ENCODE measurements at places on chromosomes 7 and 10.

GRCh38 chr7:149635561-149636329 lies 137.6 kb downstream of the ZNF467 start:
- no peak for DNase-seq

GRCh38 chr7:46832136-46832535 lies 749.8 kb downstream of the TNS3 start:
- no peak for DNase-seq

DNA sequence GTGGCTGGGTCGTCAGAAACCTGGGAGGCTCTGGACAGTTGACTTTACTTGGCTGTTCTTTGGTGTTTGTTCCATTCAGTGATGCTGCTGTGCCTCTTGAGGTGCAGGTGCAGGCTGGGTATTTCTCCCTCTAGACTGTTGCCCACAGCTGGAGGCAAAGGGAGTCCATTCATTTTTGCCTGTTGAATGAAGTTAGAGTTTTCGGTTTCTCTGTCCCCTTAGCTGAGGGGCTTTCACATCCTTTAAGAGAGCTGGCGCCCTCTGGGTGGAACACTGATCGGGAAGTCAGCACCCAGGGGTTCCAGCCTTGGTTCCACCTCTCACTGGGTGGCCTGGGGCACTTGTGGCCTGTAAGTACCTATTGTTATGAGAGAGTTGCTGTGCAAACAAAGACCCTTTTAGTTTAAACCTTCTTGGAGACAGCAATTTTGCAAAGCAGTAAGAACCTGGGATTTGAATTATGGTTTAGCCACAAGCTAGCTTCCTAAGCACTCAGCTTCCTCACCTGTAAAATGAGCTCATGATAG lies 67.2 kb downstream of the GRK5 start:
- no peak for DNase-seq

DNA sequence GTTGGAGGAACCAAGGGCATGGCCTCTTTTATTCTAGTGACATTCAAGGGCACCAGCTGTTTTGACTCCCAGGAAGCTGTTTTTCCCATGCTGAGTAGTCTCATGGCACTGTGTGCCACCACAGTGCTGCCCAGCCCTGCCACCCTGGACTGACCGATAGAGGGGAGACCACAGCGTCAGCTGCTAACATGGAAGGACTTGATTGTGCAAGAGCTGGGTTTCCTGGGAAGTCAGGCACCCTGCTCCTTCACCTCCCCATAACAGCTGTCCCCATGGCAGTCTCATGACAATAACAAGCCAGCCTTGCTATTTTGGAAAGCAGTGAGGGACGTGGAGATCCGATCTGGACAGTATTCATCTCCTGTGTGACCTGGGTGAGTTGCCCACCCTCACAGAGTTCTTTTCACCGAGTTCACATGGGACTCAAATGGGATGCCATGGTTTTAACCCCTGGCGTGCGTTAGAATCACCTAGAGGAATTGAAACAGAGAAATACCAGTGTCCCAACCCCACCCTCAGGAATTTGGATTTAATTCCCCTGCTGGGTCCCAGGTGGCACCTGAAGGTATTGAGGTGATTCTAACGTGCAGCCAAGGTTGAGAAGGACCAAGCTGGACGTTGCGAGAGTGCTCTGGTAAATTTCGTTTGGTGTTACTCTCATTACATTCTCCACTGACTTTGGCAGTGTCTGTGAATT lies 174.8 kb downstream of the CELF2 start:
- DNase-seq = no peak

DNA sequence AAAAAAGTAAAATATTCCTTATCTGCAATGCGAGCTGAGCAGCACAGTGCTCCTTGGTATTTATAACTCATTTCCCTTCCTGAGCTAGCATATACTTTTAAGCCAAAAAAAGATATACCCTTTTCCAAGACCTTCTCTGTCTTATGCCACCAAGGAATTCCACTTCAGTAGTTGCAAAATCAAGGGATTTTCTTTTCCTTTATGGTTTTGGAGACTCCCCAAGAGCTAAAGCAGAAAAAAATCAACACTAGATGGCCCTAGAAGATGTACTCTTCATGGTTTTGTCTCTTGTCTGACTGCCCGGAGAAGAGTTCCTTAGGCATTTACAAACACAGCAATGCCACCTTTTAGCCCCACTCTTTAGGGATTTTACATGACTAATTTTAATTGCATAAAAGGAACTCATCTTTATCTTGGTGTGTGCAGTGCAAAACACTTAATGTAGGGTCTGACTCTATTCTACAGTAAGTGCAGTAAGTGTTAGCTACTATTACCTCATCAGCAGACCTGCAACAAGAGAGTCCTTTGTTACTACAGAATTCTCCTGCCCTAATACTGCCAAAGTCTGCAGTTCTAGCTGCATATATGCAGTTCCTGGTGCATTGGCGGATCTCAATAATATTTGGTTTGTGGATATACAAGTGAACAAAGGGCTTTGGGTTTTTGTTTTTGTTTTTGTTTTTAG lies 443.3 kb downstream of the GFRA1 start:
- DNase-seq = peak; percentile 67

DNA sequence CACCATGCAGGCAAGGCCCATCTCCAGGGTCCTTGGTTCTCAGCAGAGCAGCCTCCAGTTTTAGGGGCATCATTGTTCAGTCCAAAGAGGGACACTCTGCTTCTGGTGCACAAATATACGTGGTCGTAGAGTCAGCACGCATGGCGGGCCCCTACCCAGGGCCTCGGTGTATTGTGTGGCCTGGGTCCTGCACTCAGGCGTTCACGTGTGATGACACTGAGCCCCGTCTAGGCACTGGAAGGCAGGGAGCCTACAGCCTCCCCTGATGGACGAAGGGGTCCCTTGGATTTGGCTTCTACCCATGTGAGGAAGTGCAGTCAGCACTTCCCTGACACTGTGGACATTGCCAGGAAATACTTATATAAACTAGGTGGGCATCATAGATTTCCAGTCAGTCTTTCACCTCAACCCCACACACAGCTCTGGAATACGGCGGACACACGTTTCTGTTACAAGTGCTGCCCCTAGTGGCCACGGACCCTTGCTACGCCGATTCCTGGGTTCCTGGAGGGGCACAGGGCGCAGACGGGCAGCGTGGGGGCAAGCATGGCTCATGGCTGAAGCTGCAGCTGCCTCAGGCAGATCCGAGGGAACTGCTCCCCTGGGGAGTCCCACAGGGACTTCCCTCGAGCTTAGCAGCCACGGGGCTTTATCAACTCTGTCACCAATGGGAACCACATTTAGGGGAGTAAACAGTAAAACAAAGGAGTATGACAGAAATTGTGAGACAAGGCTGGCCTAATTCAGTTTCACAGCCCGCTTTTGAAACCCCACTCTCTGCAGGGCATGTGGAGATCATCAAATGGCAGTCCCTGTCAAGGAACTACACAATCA lies 25.4 kb downstream of the AIFM2 start:
- no peak for DNase-seq

GRCh38 chr7:50164559-50165170 lies 71.6 kb upstream of the ZPBP start:
- DNase-seq = no peak

- DNase-seq = peak; percentile 91
Observed at GRCh38 chr10:99450624-99451498, 20.4 kb upstream of the GOT1 start.

- no peak for DNase-seq
Observed at GRCh38 chr7:15687546-15688278, 1.2 kb upstream of the MEOX2 start.

DNA sequence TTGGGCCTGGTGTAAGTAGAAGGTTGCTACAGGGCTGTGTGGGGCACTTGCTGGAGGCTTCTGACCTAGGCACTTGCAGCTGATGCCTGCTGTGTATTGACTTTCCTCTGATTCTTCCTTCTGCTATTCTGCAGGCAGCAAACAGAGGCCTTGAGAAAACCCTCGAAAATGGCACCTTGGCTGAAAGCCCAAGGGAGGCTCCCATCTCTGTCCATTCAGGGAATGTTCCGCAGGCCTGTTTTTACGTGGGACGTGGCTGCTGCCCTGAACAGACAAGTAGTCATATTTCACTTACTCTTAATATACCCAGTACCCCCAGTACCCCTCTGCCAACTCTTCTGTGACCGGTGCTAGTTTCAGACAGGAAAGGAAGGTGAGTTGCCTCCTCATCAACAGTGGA lies 664.7 kb downstream of the INHBA start:
- DNase-seq = no peak

GRCh38 chr7:55065511-55066229 lies 46.9 kb downstream of the EGFR start:
- peak; percentile 95 for DNase-seq

DNA sequence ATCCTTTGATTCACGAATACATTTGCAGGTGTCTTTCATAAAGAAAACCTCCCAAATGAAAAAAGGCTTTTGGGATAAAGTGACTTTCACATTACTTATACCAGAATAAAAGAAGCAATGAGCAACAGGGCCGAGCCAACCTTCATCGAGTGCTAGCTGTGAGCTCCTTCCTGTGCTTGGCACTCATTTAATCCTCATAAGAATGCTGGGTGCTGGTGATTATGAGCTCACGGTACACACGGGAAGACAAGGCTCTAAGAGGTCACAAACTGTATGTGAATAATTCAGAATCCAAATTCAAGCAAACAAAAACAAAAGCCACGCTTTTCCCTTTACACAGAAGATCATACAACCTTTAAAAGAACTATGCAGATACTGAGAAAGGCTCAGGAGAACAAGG lies 156.2 kb downstream of the COBL start:
- DNase-seq = no peak

GRCh38 chr7:78530351-78530750 lies 731.8 kb downstream of the PHTF2 start:
- DNase-seq = peak; percentile 53

DNA sequence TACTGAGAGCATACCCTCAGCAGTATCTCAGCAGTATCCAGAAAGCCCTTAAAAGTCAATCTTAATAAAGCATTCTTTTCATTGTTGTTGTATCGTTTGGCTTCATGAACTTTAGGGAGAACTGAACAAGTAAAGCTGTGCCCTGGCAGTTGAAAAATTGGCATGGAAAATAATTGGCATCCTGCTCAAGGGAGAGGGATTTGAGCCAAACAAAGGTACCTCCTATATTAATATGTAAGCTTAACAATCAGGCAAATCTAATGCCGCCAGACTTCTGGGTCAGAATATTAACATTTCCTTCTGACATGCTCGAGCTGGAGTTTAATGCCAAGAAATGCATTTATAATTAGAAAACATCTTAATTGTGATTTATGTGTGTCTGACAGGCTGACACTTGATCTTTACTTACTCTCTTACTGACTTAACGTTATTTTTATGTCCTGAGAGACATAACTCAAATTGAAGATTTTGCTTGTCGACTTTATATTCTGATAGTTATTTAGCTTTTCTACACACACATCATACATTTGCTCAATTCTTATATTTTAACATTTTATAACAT lies 42.1 kb upstream of the PCDH15 start:
- no peak for DNase-seq

DNA sequence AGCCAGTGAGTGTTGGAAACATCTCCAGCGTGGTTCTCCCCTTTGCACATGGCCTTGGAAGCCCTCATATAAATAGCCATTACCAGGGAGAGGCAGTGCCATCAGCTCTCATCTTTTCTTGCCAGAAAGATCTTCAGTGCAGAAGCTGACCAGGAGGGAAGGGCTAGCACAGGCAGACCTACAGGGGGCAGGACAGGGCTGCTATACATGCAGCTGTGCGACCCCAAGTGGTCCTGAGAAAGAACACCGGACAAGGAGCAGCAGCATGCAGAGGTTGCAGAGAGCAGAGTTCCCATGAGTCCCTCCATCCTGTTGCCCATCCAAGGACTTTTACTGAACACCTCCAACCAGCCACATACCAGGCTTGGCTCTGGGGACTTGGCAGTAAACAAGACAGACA lies 17.1 kb downstream of the GRID1 start:
- DNase-seq = peak; percentile 9

- no peak for DNase-seq
Observed at GRCh38 chr10:131177431-131178327, 133.8 kb downstream of the TCERG1L start.

GRCh38 chr10:7546385-7546967 lies 120.3 kb downstream of the ITIH5 start:
- no peak for DNase-seq

DNA sequence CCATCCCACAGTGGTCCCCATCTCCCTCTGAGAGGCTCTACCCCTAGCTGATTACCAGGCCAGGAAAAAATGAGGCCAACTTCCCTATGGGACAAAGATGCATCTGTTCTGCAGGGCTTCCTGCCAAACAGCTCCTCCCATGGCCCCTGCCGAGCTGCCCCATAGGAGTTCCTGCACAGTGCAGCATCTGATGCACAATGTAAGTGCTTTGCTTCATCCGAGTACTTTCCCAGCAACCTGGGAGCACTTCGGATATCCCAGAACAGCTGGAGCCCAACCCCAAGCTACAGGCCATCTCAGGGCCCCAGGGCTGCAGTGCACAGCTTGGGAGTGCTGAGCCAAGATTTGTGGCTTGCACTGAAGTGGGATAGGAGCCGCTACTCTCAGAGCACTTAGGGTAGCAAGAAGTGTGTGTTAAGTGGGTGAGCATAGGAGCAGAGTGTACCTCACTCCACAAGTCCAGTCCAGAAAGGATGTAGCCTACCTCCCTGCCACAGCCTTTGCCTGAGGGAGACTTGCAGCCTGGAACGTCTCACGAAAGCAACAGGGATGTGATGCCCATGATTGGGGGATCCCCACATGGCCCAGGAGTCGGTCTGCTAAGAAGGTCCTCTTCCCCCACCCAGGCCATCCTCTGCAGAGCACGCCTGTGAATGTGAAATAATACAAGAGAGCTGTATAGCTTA lies 209.6 kb upstream of the VWC2 start:
- no peak for DNase-seq

DNA sequence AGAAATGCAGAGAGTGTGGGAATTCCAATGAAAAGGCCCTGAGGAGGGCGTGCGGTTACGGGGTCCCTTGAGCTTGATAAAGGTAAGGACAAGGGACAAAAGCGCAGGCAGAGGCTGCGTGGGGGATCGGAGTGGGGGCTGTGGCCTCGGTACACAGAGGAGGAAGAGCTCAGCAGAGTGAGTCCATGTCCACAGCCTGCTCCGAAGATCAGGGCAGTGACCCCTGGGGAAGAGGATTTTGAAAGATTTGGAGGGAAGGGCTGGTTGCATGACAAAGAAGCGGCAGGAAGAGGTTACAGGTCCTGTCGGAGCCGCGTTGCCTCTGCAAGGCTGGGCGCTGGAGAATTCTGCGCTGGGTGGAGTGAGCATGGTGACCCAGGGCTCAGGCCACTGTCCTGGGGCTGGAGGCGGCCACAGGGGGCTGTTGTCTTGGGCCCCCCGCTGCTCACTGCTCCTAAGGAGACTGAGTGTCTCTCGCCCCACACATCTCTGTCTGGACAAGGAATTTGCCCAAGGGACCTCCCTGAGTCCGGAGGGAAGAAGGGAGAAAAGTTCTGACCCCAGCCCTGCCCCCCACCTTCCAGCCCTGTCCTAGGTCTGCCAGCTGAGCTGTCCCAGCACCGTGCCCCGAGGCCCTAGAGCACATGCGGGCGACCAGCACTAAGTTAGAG lies 69.8 kb upstream of the INSIG1 start:
- DNase-seq = no peak

All from mesenchymal stem cell (in vitro differentiated cells and primary cell).